ENCODE measurements at places on chromosomes 3 and 15.

GRCh38 chr3:99131876-99132275 is 230.4 kb upstream of the DCBLD2 start:
- no peak for DNase-seq

GRCh38 chr3:142029052-142029642 is 120.2 kb downstream of the TFDP2 start:
- DNase-seq: no peak

- no peak for DNase-seq
Measured at GRCh38 chr3:45881078-45882022, 5.0 kb upstream of the CCR9 start.

- no peak for DNase-seq
Measured at GRCh38 chr3:144265542-144266100, 294.0 kb downstream of the DIPK2A start.

DNA sequence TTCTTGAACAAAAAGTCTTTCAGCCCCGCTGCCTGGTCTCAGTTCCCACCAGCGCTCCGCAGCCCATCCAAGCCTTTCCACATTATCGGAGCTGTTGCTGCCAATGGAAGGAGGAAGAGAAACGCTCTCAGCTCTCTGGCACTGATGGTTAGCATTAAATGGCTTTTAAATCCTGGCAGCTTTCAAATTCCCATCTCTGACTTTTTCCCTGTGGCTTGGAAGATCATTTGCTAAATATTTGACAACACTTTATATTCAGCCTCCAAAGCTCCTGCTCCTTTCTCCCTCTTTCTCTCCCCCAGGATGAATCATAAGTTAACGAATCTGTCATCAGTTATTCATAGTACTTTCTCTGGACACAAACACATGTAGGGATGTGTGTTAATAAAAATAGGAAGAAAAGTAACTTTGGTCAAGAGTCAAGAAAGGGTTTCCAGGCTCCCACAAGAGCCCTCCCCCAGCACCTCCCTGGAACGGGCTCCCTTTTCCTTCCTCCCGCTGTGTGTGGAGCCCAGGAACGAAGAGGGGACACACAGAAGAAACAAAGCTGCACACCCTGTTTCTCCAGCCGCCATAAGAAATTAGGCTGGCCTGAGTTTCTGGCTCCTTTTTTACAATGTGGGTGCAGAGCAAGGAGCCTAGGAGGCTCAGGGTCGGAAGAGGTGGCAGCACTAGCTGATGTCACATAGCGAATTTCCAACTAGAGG is 47.6 kb upstream of the TSEN2 start:
- DNase-seq: no peak

DNA sequence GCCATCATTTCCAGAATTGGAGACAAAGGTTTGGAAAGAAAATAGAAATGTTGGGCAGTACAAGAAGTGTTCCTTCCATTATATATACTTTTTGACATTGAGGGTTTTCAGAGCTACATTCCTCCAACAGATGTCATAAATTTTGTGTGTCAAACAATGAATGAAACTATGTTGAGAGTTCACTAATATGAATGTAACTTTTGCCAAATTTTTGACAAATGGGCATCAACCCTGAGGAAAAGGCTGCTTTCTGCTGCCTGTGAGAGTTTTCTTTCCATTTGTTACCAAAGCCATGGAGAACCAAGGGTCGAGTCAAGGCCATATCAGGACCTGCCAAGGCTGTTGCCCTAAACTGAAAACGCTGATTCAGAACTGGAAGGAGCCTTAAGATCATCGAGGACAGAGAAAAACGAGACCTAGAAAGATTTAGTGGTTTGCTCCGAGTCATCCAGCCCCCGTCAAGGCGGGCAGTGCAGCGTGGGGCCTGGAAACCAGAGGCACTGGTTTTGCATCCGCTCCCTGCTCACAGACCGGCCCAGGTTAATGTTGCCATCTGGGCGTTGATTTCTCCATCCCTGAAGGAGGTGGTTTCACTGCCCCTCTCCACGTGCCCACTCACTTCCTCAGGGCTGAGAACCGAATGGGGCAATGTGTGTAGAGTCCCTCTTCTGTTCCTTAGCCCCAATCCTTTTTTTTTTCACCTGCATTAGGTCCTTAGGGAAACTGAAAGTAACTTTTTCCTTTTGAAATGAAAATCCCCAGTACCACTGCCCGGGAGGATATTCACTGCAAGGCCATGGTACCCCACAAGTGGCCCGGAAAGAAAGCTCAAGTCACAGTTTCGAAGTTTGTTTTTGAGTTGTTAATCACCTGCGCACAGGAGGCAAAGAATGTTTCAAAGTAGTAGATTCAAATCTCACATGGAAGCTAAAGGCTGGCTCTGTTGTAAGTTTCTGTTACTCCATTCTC is 32.8 kb downstream of the TPM1 start:
- DNase-seq: no peak

- no peak for DNase-seq
Measured at GRCh38 chr15:99682455-99682854, 50.8 kb downstream of the LYSMD4 start.

GRCh38 chr3:83457551-83457950 is 1501.2 kb upstream of the CADM2 start:
- no peak for DNase-seq
